ENCODE measurements at places on chromosomes 4 and X.

- no peak for DNase-seq
Observed at GRCh38 chrX:131441033-131441432, 102.8 kb upstream of the OR13H1 start.

DNA sequence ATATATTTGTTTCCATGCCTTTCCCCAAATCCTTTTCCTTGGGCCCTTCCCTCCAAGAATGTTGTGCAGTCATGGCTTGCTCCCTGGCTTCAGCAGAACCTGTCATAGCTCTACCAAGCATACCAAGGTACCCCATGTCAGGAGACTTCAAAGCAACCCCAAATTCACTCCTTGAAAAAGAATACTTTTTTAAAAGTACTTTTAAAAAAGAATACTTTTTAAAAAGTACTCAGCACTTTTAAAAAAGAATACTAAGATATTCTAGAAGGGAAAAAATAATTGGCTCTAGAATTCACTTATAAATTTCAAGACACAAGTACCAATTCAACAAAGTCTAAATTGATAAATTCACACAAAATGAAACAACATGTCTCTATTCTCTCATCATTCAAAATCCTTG, 76.0 kb downstream of the NR3C2 start:
- DNase-seq = no peak

DNA sequence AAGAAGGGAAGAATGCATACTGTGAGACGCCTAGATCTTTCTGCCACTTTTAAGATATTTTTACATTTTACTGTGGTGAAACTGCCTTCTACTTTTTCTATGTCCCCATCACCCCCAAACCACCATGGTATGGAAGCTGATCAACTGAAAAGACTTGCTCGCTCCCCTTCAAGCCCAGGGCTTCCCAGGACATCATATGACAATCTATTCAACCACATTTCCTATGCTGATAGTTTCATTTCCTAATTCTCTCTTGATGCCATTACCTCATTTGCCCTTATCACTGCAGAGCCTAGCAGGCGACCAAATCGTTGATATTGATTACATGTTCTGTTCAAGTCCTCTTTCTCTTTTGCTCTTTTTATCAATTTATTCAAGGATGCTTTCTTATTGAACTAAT, 40.1 kb upstream of the KLHL34 start:
- DNase-seq = no peak

DNA sequence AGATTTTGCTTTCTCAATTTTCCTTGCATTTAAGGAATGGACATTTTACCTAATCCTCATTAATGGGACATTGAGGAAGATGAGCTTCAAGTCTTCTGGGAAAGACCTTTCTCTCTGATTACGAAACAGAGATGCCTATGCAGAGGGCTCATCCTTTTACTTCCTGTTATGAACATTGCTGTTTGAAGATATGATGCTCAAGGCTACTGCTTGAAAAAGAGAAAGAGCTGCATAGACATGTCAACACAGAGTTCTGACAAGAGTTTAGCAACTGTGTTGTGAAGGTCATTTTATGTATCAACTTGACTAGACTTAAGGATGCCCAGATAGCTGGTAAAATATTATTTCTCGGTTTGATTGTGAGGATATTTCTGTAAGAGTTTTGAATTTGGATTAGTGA, 13.8 kb upstream of the GNPDA2 start:
- no peak for DNase-seq

DNA sequence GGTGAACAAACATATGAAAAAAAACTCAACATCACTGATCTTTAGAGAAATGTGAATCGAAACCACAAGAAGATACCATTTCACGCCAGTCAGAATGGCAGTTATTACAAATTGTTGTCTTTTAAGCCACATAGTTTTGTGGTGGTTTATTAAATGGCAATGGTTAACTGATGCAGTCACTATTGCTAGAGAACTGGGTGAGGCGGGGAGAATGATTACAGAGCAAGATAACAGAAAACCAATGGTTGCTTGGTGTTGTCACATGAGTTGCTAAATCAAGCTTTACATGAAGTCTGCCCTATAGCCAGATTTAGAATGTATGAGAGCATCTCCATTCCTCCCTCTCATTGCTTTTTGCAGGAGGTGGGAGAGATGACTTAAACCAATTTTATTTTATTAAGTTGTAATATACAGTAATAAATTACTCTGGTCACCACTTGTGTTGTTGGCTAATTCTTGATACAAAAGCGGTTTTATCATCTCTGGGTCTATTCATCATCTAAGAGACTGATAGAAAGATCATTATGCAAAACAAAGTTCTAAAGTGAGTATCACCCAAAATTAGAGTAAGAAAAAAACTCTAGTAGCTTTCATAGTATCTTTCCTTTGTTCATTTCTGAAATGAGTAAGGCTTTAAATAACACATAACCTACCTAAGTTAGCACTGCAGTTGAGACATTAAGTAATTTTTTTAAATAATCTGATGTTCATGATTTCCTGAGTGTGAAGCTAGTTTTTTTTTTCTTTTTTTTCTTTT, 859.5 kb downstream of the STIM2 start:
- DNase-seq = no peak

- peak; percentile 18 for DNase-seq
Observed at GRCh38 chr4:173257732-173258717, 76.1 kb downstream of the HMGB2 start.

DNA sequence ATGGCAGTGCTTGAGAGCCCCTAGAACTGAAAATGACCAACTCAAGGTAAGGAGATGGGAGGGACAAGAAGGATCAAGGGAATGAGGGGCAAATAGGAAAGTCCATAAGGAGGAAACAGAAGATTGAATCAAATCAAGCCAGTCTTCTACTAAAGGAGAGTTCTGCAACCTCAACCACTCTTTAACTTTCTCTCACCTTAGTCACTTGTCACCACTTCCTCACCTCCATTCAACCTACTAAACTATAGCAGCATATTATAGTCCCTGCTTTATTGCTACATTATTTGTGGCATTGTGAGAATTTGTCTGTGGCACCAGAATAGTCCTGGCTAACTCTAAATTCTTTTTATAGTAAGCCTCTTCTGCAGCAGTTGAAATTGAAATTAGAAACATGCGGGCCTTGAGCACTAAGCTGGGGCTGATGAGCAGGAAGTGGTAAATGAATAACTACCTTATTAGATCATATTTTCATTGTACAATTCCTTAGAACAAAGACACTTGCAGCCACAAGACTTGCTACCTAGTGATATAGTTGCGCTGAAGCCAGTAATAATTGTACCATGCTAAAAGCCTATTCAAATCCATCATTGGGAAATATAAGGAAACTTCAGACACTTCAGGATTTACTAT, 336.9 kb downstream of the ZNF674 start:
- no peak for DNase-seq

DNA sequence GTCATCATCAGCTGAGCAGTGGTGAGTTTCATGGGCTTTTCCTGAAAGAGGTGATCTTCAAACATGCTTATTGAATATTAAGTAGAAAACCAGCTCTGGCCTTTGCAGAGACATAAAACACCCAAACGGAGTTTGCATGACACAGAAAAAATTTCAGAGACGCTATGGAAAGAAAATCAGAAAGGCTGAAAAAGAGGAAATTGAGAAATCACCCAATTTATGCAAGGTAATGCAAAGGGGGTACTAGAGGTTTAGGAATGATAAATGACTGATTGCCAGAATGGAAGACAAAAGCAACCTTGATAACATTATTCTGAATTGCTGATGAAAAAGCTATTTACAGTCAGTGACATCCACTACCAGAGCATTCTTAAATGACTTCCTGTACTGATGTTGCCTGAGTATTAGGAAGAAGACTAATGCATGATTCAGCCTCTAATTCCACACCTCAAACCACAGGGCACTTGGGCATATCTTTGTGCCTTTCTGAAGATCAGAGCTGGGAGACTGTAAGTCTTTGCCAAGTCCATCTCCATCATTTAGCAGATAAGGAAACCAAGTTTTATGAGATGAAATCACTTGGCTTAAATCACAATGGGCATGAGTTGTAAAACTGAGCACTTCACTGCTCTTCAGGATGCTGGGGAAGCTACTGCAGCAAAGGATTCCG, 565.7 kb downstream of the PPARGC1A start:
- DNase-seq = peak; percentile 91

- no peak for DNase-seq
Observed at GRCh38 chr4:94924566-94924965, 166.8 kb downstream of the BMPR1B start.

GRCh38 chr4:20026456-20026855, 225.2 kb upstream of the SLIT2 start:
- DNase-seq = peak; percentile 1

GRCh38 chr4:86918539-86919072, 16.2 kb upstream of the AFF1 start:
- peak; percentile 61 for DNase-seq

DNA sequence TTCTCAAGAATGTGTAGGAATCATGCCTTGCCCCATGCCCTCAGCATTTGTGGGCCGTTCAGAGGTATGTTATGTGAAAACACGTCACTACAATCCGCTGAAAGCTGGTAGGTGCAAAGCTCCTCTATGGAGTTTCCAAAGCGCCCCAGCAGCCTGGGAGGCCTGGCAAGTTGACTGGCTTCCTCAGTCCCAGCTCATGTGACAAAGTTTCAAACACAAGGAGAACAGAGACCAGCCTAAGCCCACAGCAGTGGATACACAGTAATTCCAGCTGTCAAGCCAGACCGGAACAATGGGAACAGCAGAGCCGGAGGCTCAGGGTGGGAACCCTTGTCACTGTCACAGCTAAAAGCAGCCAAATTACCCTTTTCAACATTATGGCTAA, 33.5 kb downstream of the NAT8L start:
- no peak for DNase-seq

DNA sequence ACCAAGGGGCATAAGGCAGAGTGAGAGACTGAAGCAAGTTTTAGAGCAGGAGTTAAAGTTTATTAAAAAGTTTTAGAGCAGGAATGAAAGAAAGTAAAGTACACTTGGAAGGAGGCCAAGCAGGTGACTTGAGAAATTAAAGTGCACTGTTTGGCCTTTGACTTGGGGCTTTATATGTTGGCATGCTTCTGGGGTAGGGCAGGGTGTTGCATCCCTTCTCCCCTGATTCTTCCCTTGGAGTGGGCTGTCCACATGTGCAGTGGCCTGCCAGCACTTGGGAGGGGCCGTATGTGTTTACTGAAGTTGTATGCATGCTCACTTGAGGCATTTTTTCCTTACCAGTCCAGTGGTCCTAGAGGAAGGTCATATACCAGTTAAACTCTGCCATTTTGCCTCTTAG, 35.3 kb upstream of the GPR173 start:
- DNase-seq = no peak

- no peak for DNase-seq
Observed at GRCh38 chr4:8506373-8507195, 66.0 kb downstream of the TRMT44 start.

DNA sequence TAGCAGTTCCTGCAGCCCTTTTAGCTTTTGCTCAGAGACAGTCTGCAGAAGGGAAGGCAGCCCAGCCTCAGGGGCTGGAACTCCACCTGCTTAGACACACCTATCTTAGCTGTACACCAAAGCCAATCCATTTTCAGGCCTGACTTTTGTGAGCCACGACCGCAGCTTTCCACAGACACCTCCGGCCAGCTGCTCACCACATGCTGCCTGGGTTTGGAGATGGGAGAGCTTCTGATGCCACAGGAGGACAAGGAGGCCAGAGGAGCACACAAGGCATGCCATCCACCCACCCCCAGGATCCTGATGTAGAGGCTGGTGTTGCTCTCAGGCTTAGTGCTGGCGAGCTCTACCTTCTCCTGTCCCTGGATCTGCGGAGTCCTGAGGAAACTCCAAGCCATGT, 141.8 kb upstream of the NALF2 start:
- DNase-seq = no peak

GRCh38 chr4:68569466-68570121, 6.5 kb downstream of the UGT2B17 start:
- no peak for DNase-seq

DNA sequence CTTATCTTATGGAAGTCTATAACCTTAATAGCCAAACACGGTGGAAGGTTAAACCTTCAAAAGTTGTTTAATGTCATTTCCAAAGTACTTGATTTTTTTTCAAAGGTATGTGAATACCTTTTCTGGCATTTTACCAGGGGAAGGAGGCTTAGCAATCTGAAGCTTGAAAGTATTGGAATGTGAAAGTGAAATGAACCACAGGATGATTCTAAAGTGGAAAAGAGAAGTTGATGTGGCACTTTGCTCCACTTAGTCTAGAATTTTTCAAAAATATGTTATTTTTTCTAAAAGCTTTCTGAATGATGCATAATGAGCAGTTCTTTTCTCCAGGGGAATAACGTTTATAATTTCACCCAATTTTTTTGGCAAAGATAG, 19.2 kb downstream of the PI4K2B start:
- DNase-seq = no peak

GRCh38 chr4:89171176-89171805, 60.0 kb downstream of the TIGD2 start:
- no peak for DNase-seq

DNA sequence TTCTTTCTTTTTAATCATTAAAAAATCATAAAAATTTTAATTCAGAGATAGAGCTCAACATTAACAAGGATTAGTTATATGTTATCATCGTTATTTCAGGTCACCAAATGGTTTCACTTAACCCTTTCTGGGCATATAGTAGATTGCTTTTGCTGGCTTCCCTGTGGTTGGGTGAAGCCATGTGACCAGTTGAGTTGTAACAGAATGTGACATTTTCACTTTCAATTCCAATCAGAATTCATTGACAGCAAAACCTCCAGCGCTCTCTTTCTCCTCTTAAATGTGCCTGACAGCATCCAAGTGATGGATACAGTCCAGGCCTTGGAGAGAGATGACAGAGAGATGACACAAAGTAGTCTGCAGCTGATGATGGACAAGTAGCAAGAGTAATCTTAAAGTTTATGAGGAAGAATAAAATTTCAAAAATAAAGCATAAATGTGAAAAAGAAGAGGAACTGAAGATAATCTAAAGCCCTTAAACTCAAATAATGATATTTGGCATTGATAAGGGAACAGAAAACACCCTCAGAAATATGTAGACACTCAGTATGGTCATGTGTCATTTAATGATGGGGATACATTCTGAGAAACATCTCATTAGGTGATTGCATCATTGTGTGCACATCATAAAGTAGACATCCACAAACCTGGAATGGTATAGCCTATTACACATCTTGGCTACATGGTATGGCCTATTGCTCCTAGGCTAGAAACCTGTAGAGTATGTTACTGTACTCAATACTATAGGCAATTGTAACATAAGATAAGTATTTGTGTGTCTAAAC, 92.3 kb upstream of the QRFPR start:
- DNase-seq = no peak

DNA sequence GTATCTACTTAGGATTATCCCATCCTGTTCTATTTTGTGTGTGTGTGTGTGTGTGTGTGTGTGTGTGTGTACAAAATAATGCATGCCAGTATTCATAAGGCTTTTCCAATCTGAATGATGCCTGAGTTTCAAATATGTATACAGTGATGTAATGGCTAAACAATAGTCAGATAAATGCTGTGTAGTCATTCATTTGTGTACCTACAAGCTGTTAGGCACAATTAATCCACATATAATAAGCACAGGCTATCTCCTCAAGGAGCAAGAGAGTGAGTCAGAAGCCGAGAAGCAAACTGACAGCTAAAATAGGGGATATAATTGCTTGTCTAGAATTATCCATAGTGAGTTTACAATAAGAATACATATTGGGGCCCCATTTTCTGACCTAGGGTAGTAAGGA, 15.7 kb downstream of the DMD start:
- DNase-seq = no peak

Data from NCI-H226 (cell line).